Astrocyte of the spinal cord (primary cell): ENCODE measurements at places on chromosomes 7 and 10.

- no peak for DNase-seq
These were observed 89.6 kb downstream of the PODXL start for GRCh38 chr7:131466735-131467365.

GRCh38 chr10:12726971-12727831 lies 274.3 kb downstream of the CCDC3 start:
- DNase-seq: peak; percentile 29

- DNase-seq: no peak
These were observed 88.5 kb downstream of the COL13A1 start for GRCh38 chr10:69890065-69890847.

GRCh38 chr10:2812631-2813030 lies 254.7 kb upstream of the PFKP start:
- DNase-seq: no peak

DNA sequence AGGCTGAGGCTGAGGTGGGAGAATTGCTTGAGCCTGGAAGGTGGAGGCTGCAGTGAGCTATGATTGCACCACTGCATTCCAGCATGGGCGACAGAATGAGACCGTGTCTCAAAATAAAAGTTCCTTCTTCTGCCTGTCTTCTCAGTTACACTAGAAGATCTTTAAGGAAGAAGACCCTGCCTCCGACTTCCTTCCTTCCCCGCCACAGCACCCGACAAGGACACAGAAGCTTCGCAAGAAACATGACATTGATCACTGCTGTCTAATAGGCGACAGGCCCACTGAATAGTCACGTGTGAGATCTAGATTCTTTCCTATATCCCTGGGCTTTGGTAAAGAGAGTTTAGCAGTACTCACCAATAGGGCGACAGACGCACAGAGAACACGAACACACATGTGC lies 118.2 kb downstream of the PRPF18 start:
- no peak for DNase-seq

DNA sequence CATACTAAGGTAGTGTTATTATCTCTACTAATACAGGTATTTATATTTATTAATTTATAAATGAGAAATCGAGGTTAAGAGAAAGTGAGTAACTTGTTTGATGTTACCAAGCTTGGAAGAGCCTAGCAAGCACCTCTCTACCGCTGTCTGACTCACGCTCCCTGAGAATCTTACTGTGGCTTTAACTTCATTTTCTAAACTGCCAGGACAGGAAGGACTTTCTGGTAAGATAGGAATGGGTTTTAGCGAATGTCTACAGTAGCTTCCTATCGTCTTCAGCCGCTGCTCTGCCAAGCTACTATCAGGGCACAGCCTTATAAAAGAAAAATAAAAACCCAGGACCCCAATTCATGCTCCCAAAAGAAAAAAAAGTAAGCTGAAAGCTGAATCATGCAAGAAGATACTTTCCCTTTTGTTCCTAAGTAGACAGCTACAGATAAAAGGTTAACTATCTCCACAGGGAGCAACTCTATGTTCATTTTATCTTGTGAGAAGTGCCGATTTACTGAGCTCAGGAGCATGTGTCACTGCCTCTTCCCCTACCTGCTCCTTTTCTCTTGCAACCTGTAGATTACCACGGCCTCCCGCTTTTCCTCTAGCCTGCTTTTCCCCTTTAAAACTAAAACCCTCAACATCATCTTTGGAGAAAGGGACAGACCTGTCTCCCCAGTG lies 60.2 kb downstream of the THNSL1 start:
- DNase-seq: peak; percentile 20

- DNase-seq: no peak
These were observed 502.7 kb upstream of the PODXL start for GRCh38 chr7:132059141-132059540.

- DNase-seq: no peak
These were observed 1190.8 kb upstream of the AUTS2 start for GRCh38 chr7:68407460-68407859.

DNA sequence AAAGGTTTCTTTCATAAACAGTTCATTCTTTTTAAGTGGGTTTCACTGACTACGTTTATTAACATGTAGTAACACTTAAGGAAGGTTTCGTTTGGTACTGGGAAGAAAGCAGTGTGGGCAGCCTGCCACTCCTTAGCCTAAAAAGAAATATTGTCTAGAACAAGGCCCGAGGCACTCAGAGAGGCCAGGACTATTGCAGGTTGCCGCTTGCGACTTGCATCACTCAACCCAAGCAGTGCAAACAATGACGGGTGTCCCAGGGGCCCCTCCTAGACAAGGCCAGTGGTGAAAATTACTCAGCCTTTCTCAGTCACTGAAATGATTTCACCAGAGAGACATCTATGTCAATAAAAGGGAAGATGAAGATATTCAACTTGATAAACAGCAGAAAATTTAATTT lies 243.9 kb downstream of the SNX13 start:
- peak; percentile 88 for DNase-seq

- peak; percentile 43 for DNase-seq
These were observed 76.6 kb downstream of the SEMA3C start for GRCh38 chr7:80842022-80842790.

DNA sequence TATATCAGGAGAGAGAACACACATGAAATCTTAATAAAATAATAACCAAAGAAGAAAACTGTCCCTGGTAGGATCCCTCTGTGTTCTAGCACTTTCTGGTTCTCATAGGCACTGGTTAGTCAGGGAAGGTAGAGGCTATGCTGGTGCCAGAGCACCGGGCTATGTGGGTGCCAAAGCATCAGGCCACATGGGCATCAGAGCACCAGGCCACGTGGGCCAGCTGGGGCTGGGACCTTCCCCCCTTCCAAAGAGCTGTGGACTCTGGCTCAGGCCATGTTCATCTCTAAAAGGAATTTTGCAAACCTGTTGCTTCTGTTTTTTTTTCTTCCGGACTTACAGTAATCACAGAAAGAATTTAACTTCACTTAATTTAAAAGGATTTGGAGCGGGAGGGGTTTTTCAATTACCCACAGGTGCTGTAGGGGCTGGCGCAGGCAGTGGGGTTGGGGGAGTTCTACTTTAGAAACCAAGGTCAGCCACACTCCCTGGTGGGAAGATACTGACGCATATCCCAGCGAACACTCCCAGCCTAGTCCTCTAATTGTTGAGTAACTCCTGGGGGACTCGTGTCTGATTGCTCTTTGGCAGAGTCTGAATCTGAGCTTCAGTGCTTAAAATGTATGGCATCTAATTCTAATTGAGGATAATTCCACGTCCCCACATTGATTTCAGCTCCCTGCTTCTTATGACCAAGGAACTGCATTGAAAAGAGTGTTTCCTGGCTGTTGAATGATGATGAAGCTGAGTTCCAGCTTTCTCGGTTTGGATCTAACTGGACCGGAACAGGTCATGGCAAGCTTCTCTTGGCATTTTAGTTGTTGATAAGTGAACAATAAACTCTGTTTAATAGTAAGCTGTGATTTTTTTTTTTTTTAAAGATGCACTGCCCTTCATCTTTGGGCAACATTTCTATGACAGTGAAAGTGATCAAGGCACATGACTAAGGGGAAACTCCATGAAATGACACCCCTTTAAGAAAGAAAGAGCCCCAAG lies 110.7 kb upstream of the FZD8 start:
- no peak for DNase-seq

- no peak for DNase-seq
These were observed 36.8 kb downstream of the COL28A1 start for GRCh38 chr7:7498856-7499255.

DNA sequence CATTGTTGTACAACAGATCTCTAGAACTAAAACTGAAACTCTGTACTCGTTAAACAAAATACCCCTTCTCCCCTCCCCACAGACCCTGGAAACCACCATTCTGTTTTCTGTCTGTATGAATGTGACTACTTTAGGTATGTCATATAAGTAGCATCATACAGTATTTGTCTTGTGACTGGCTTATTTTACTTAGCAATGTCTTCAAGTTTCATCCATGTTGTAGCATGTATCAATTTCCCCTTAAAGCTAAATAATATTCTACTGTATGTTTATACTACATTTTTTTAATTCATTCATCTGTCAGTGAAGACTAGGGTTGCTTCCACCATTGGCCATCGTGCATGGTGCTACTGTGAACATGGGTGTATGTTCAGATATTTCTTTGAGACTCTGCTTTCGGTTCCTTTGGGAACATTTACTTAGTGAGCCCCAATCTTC lies 71.2 kb upstream of the RPA3 start:
- DNase-seq: no peak

- DNase-seq: peak; percentile 46
These were observed 28.9 kb upstream of the STK17A start for GRCh38 chr7:43553999-43554398.

DNA sequence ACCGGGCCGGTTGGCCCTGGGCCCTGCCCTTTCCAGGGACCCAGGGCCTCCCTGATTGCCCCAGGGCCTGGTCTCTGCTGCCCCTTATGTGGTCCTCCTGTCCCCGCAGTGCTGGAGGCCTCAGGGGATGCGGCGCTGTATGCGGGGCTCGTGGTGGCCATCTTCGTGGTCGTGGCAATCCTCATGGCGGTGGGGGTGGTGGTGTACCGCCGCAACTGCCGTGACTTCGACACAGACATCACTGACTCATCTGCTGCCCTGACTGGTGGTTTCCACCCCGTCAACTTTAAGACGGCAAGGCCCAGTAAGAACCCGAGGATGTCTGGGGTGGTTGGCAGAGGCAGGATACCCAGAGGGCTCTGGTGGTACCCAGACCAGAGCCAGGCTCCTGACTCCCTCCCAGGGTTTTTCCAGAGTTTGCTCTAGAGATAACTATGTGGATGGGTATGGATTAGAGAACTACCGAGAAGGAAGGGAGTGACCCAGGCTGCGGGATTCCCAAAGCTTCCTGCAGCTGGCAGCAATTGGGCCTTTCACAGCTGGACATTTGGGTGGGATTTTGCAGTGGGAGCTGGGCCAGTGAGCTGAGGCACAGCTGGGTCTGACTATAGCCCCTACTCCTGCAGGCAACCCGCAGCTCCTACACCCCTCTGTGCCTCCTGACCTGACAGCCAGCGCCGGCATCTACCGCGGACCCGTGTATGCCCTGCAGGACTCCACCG lies 28.1 kb upstream of the SLC29A3 start:
- DNase-seq: no peak

- no peak for DNase-seq
These were observed 233.0 kb downstream of the DNAJB9 start for GRCh38 chr7:108802650-108803049.

GRCh38 chr10:7412928-7413282 lies 2.1 kb upstream of the SFMBT2 start:
- no peak for DNase-seq

DNA sequence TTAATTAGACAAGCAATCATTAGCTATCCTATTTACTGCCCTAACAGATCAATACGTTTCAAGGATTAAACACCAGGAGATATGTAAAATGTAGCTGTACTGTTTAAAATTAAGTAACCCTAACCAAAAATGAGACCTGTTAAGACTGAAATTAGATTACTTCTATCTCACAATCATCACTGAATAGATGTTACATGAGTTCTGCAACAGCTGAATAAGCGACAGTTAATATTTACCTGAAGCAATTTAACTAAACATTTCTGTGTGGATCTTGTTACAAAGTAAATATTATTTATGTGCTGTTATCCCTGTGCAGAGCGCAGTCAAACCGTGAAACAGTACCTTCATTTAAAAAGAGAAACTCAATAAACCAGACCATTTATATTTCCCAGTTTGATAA lies 122.5 kb downstream of the RELN start:
- no peak for DNase-seq

GRCh38 chr10:35043796-35044344 lies 46.3 kb downstream of the CUL2 start:
- peak; percentile 58 for DNase-seq

DNA sequence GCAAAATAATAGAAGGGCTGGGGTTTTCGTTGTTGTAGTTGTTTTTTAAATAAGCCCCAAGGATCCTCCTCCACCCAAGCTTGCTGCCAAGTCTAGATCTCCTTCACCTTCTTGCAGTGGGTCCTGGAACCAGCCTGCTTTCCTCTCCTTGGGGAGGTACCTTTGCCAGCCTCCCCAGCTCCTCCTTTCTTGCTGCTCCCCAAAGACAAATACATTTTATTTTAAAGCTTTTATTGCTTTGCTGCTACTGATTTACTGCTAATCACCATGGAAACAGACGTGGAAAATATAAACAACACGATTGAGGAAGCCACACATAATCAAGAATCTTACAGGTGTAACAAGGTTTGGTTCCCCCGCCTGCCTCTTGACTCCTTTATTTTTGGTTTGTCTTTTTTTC lies 17.4 kb upstream of the SLF2 start:
- no peak for DNase-seq

GRCh38 chr7:55413442-55413841 lies 48.3 kb downstream of the LANCL2 start:
- DNase-seq: no peak

GRCh38 chr10:103562383-103562782 lies 68.9 kb downstream of the NEURL1 start:
- no peak for DNase-seq

- no peak for DNase-seq
These were observed 142.7 kb downstream of the ELFN1 start for GRCh38 chr7:1812509-1813393.

DNA sequence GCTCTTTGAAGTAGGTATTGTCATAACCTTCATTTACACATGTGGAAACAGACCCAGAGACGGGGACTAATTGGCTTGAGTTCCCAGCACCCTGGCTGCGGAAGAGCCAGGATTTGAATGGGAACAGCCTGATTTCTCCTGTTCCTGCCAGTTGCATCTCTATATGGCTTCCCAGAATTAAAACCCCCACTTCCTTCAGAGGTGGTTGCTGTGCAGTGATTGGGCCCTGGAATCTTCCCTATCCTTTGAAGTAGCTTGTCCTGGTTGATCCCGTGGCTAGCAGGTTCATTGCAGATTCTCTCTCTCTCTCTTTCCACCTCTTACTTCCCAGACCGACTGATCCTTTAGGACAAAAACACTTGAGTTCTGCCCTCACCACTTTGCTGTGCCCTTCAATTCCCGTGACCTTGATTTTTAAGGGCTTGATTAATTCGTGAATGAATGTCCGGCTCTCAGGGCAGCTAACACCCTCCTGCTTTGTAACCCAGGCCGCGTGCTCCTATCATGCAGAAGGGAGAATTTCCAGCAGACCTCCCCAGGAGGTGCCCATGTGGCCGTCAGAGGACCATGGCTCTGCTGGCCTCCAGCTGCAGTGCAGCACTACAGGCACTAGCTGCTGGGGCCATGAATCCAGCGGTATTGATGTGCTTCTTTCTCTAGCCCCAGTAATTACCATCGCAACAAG lies 120.6 kb upstream of the AGK start:
- no peak for DNase-seq
